ENCODE measurements at places on chromosomes 12 and 14.

GRCh38 chr12:53735556-53735955 lies 8.3 kb upstream of the CALCOCO1 start:
- DNase-seq, result no peak

DNA sequence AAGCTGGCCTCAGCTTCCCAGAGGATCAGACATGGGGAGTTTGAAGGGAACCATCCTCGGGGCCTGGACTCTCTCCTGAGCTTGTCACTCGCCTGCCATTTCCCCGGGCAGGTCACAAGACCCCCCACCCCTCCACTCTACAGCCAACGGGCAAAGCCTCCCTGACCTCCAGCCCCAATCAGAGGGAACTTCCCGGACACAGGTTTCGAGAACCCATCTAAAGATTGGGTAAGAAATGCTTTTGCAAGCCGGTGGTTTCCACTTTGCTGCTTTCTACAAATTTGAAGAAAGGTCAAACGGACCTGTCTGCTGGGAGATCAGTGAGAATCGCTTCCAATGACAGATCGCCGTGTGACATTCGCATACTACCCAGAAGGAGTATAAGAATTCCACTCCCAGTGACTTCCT lies 89.6 kb downstream of the SCARB1 start:
- DNase-seq, result no peak

GRCh38 chr12:24121911-24122310 lies 172.4 kb upstream of the SOX5 start:
- no peak for DNase-seq

GRCh38 chr14:100018482-100018881 lies 46.7 kb upstream of the EVL start:
- no peak for DNase-seq

GRCh38 chr14:102731101-102731870 lies 46.0 kb upstream of the TRAF3 start:
- DNase-seq, result no peak

DNA sequence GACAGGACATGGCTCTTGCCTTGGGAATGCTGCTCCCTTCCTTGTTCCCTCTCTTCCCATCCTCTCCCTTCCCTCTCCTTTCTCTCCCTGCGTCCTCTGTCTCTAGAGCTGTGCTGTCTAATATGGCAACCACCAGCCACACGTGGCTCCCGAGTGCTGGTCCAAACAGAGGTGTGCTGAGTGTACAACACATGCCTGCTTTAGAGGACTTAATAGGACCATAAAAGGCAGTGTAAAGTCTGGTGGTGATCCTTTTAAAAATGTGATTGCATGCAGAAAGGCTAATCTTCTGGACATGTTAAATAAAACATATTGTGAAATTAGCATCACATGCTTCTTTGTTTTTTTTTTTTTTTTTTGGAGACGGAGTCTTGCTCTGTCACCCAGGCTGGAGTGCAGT lies 87.2 kb downstream of the ESRRB start:
- no peak for DNase-seq

- DNase-seq, result no peak
Measured at GRCh38 chr12:66319266-66319954, 17.1 kb downstream of the HELB start.

GRCh38 chr14:80356413-80356812 lies 145.1 kb upstream of the DIO2 start:
- peak; percentile 10 for DNase-seq

DNA sequence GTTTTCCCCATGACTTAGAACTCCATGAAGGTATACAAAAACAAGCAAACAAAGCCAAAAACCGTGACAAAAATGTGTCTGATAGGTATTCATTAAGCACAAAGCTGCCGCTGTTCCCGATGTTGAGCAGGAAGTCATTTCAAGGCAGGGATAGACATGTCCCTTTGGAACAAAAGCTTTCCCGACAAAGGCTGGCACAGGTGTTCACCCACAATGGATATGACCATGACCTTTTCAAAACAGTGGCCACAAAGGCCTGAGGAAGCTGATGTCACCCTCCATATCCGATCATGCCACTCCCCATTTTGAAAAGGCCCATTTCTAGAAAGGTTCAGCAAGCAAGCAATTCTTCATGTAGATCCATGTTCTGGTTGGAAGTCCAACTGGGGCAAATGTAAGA lies 279.1 kb downstream of the BTG1 start:
- no peak for DNase-seq

DNA sequence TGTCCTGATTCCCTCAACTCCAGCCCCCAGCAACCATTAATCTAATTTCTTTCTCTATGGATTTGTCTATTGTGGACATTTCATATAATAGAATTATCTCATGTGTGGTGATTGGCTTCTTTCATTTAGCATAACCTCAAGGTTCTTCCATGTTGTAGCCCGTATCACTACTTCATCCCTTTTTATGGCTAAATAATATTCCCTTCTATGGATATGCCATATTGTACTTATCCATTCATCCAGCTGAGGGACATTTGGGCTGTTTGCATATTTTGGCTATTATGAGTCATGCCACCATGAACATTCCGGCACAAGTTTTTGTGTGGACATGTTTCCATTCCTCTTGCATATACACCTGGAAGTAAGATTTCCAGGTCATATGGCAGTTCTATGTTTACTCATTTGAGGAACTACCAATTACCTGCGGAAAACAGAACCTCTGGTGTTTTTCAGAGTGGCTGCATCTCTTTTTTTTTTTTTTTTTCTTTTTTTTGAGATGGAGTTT lies 108.7 kb upstream of the MAP1LC3B2 start:
- no peak for DNase-seq

GRCh38 chr12:104460973-104461698 lies 4.4 kb downstream of the CHST11 start:
- no peak for DNase-seq

DNA sequence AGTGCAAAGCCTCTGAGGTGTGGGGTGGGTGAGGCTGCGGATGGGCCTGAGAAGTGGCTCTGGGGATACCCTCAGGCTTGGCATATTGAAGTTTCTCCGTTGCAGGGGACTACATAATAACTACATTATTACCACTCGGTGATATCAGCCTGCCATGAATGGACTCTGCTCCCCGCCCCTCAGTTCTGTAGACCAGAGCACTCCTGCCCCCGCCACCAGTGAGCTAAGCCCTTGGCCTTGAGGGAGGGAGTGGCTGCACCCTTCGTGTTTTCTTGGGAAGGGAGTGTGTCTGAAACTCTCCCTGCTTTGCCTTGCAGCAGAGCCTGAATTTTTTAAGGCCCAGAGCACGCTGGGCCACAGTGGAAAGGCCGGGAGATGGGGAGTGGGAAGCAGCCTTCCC lies 1.7 kb downstream of the ORAI1 start:
- no peak for DNase-seq

DNA sequence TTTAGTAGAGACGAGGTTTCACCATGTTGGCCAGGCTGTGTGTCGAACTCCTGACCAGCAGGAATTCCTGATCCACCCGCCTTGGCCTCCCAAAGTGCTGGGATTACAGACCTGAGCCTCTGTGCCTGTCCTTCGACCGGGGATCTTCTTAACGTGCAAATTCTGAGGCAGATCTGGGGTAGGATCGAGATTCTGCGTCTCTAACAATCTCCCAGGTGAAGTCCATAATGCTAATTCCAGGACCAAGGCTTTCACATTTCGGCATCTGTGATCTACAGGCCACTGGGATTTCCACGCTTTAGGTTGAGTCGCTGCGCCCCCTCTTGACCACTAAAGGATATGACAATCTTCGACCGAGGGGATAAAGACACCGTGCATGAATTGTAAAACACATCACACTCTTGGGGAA lies 24.8 kb downstream of the FOS start:
- peak; percentile 25 for DNase-seq

- no peak for DNase-seq
Measured at GRCh38 chr12:7035463-7035862, 17.2 kb upstream of the LPCAT3 start.

GRCh38 chr14:104827177-104828055 lies 26.5 kb downstream of the ZBTB42 start:
- DNase-seq, result no peak

GRCh38 chr12:65306366-65307168 lies 28.1 kb downstream of the MSRB3 start:
- no peak for DNase-seq

- DNase-seq, result no peak
Measured at GRCh38 chr14:99812096-99812750, 19.0 kb downstream of the EML1 start.

GRCh38 chr12:99427104-99427503 lies 220.4 kb upstream of the GARIN6 start:
- DNase-seq, result no peak

- no peak for DNase-seq
Measured at GRCh38 chr12:92908108-92908507, 21.0 kb downstream of the EEA1 start.

GRCh38 chr12:85782711-85783110 lies 53.5 kb downstream of the RASSF9 start:
- no peak for DNase-seq

DNA sequence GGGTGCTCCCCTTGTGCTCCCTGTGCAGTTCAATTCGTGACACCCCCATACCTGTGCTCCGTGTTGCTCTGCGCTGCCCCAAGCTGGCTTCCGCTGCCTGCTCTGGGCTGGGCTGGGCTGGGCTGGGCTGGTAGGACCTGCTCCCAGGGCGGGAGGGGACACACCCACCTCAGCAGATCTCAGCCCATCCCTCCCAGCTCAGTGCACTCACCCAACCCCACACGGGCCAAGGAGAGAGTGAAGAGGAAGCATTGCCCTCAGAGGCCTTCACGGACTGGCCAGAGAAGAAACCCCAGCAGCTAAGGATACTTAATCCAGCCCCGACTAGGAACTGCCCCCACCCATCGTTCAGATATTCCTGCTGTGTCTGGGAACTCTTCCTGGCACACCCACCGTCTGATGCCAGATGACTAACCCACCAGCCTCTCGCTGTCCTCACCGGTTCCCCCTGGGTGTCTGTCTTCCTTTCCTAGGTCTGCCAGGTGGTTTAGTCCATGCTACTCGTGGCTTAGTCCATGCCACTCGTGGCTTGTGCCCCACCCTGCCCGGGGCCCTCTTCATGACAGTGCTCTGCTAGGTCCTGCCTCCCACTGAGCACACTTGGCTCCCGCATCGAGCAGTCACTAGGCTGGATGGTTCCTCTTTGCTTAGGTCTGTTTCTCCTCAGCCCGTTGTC lies at the start of gene LPAR5:
TSS of gene LPAR5 (minus strand) at position 104 of the 676 bp plus-strand sequence. CDS start 14,711 bp downstream, outside the sequence.
- no peak for DNase-seq

DNA sequence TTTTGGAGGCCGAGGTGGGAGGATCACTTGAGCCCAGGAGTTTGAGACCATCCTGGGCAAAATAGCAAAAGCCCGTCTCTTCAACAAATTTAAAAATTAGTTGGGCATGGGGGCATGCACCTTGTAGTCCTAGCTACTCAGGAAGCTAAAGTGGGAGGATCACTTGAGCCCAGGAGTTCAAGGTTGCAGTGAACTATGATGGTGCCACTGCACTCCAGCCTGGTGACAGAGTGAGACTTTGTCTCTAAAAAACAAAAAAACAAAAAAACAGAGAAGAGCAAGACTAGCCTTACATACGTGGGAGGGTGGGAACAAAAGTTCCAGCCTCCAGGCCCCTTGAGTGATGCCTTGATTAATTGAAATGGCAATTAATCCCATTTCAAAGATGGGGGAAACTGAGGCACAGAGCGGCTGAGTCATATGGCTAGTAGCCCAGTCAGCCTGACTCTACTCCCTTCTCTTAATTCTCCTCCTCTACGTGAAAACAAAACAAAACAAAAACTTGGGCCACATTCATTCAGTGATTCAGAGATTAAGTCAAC lies 3.3 kb upstream of the FAM222A start:
- DNase-seq, result no peak

GRCh38 chr12:95919110-95919509 lies 23.3 kb downstream of the CCDC38 start:
- DNase-seq, result no peak

- DNase-seq, result no peak
Measured at GRCh38 chr14:100786576-100787219, 39.2 kb upstream of the MEG3 start.

DNA sequence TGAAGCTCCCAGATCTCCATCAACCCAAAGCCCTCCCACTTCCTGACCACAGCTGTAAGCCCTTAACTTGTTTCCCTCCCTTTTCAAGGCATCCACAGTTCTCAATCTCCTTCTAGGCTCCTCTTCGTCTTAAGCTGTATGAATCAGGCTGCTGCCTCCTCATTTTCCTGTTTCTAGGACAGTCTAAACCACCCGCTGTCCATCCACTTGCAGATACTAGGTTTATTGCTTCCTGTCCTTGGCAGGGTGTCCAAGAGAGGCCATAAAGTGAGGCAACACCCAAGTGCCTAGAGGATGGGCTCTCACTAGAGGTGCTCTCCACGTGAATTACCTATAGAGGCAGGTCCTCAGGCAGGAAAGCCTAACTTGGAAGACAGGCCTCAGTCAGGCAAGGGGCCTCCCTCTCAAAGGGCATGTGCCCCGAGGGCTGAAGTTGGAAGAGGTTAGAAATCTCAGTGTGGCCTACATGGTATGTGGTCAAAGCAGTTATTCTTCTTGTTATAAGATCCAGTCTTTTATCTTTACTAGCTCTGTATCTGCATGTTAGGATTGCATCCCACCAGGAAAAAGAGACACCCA lies 8.8 kb upstream of the TMEM106C start:
- DNase-seq, result no peak

DNA sequence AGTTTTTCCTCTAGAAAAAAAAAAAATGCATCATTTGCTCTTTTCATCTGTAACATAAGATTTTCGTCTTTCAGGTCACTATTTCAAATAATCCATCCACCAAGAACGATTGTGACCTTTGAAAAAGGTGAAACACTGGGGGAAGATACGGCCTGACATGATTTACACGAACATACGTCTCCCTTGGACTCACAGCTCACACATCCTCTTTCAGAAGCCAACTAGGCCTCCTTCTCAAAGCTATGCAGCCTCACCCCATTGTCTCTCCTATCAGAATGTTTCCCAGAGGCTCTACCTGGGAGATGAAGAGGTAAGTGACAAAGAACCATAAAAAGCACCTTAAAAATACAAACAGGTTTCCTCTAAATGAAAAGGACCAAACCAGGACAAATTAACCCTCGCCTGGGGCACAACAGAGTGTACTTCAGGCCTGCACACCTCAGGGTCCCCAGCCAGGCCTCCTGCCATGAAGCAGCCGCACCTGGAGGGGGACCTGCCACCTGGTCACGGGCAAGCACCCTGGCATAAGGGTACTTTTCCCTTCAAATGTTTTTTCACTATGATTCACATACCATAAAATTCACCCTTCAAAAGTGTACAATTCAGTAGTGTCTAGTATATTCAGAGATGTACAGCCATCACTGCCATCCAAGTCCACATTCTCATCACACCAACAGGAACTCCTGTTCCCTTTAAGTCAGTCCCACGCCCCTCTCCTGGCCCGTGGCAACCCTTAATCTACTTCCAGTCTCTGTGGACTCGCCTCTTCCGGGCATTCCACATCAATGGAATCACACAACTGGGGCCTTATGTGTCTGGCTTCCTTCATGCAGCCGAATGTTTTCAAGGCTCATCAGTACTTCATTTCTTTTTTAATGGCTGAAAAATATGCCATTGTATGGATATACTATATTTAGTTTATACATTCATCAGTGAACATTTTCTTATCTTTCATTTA lies 5.4 kb downstream of the SLC15A4 start:
- no peak for DNase-seq

Data from NCI-H1417 treated with DMSO at 0.1 percent for 48 hours (cell line).